T-helper 1 cell (primary cell): ENCODE measurements at places on chromosomes 11 and 22.
A peak's percentile ranks its signal among the peaks of the same experiment; 100 is the strongest.

DNA sequence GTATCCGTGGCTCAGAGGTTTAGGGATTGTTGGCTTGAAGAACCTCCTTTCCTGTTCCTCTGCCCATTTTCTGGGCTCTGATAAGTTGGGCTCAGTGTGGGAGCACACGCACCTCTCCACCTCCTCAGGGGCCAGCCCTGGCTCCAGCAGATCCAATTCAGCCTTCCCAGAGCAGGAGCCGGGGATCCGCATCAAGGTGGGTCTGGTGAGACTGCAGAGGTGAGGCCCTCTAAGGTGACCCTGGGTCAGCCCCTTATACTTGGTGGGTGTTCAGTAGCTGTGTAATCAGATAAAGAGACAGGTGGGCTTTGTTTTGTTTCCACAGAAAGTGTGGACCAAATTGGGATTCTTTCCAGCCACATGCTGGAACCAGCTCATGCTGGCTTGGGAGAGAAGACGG is 1466.0 kb downstream of the TBC1D22A start:
- no peak for DNase-seq

DNA sequence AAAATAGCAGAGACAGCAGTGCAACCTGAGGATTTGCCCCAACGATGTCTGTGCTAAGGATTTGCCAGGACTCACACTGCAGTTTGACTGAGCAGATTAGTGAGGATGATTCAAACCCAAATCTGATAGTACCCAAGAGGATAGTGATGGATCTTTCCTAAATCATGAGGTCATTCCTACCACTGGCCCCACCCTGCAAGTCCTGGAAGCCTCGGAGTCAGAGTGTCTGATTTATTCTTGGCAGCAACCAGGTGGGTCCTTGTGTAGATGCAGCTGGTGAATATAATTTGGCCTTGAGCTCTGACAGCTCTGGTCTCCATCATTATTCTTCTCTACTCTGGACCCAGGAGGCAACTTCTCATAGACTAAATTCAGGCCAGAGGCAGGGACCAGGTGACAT is 179.3 kb upstream of the RAG2 start:
- DNase-seq = no peak

- DNase-seq = peak; percentile 30
Observed at GRCh38 chr11:76380159-76380976, 564 bp downstream of the THAP12 start.

GRCh38 chr11:43788421-43788820 is 92.2 kb upstream of the ALKBH3 start:
- no peak for DNase-seq

- no peak for DNase-seq
Observed at GRCh38 chr11:12269446-12270214, 107.7 kb upstream of the PARVA start.

DNA sequence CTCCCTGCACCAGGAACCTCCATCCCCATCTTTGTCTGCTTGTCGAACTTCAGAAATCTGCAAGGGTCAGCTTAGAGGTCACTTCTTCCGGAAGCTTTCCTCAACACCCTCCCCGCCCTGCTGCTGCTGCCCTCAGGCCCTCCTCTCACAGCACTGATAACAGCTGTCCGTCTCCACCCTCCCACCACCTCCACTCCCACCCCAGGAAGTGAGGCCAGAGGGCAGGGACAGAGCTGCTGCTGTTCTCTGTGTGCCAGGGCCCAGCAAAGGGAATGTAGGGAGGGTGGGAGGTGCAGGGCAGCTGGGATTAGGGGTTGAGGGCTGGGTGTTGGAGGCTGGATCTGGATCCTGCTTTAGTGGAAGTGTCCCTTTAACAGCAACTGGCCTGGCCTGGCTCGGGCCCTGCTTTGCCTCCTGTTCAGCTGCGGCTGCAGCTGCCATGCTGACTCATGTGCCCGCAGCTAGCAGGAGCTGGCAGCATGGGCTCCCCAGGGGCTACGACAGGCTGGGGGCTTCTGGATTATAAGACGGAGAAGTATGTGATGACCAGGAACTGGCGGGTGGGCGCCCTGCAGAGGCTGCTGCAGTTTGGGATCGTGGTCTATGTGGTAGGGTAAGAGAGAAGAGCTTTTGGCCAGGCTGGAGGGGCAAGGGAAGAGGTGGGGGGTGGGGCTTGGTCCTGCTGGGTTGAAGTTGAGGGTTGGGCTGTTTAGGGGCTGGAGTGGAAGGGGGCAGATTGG is at the start of gene P2RX6:
TSS of gene P2RX6 (plus strand) at position 440 of the 740 bp plus-strand sequence. CDS start at position 450, 10 bp downstream.
- DNase-seq = no peak

GRCh38 chr11:65788821-65789220 is 2.0 kb downstream of the OVOL1 start:
- DNase-seq = no peak

GRCh38 chr11:60069450-60069849 is 13.0 kb downstream of the MS4A3 start:
- no peak for DNase-seq

- no peak for DNase-seq
Observed at GRCh38 chr11:69700278-69701140, 3.3 kb downstream of the FGF19 start.

DNA sequence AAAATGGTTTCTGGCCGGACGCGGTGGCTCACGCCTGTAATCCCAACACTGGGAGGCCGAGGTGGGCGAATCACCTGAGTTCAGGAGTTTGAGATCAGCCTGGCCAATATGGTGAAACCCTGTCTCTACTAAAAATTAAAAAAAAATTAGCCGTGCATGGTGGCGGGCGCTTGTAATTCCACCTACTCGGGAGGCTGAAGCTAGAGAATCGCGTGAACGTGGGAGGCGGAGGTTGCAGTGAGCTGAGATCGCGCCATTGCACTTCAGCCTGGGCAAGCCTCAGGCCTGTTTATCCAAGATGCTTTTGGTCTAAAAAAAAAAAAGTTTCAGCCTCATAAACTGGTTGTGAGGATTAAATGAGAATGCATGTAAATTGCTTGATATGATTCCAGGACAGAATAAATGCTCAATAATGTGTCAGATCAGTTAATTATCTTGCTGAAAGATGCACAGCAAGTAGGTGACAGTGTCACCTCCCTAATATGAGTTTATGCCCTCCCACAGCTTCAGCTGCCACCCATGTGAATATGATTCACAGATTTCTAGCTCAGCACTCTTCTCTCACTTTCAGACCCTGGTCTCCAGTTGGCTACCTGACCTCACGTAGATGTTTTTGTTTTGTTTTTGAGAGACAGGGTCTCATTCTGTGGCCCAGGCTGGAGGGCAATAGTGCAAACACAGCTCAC is 1.1 kb upstream of the ALG8 start:
- peak; percentile 10 for DNase-seq

GRCh38 chr22:28903729-28904128 is 20.4 kb downstream of the ZNRF3 start:
- no peak for DNase-seq

DNA sequence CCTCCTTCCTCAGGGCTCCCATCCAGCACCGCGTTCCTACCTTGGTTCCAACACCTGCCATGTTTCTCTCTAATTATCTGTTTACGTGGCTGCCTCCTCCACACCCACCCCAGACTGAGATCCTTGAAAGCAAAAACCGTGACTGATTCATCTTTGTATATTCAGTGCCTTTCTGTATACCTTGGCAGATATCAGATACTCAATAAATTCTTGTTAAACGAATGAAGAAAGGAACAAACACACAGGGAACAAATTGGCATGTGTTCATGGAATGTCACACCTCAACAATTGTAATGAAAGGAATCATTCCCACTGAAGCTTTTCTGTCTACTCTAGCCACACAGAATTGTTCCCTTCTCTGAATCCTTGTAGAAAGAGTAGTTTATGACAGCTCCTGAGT is 20.4 kb upstream of the LRRC55 start:
- no peak for DNase-seq
